ENCODE measurements at places on chromosomes 2 and 18. TPM values are rescaled to one million over a fixed set of nuclear protein-coding genes. Genes with fewer than 3 reads are reported as not detected.

MATN3 gene
- 17.0 TPM for total RNA-seq

ASB18 gene
- total RNA-seq: not detected

MAP3K19 gene
- total RNA-seq: not detected

IGFBP2 gene
- 94.5 TPM for total RNA-seq

MOGAT1 gene
- not detected for total RNA-seq

LOXHD1 gene
- total RNA-seq: not detected

CYS1 gene
- 1.7 TPM for total RNA-seq

OSR1 gene
- total RNA-seq: 9.7 TPM

CPO gene
- 0.05 TPM for total RNA-seq

GKN2 gene
- 2.4 TPM for total RNA-seq

SLC30A3 gene
- 3.4 TPM for total RNA-seq

UGT1A5 gene
- 0.09 TPM for total RNA-seq

TMEM18 gene
- 34.6 TPM for total RNA-seq

MEP1B gene
- 0.04 TPM for total RNA-seq

SNED1 gene
- total RNA-seq: 1.1 TPM

SERPINB13 gene
- not detected for total RNA-seq

PCBP1 gene
- total RNA-seq: 431 TPM

TRIM43 gene
- 0.09 TPM for total RNA-seq

HOXD3 gene
- total RNA-seq: 0.11 TPM
